ENCODE measurements at places on chromosomes 3 and 15.
A peak's percentile ranks its signal among the peaks of the same experiment; 100 is the strongest.

GRCh38 chr3:32460031-32460749, 42.5 kb downstream of the CMTM6 start:
- peak; percentile 94 for DNase-seq

DNA sequence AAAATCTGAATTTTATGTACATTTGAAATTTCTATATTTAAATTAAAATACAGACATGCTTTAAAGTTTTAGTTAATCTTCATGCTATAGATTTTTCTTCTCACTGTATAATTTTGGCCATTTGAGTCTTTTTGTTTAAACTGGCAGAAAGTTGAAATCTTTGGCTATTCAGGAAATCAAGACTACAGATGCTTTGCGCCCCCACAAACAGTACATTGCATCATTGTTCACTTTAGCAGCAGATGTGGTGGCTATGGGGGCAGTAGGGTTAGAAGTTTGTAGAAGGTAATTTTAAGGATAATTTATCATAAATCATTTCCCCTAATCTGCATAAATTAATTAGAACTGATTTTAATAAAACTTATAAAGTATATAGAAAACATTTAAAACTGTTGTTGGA, 20.9 kb downstream of the SPPL2A start:
- DNase-seq, result no peak

- DNase-seq, result no peak
Observed at GRCh38 chr15:86197770-86198169, 118.1 kb downstream of the AGBL1 start.

- no peak for DNase-seq
Observed at GRCh38 chr3:56124546-56124945, 343.7 kb downstream of the ERC2 start.

DNA sequence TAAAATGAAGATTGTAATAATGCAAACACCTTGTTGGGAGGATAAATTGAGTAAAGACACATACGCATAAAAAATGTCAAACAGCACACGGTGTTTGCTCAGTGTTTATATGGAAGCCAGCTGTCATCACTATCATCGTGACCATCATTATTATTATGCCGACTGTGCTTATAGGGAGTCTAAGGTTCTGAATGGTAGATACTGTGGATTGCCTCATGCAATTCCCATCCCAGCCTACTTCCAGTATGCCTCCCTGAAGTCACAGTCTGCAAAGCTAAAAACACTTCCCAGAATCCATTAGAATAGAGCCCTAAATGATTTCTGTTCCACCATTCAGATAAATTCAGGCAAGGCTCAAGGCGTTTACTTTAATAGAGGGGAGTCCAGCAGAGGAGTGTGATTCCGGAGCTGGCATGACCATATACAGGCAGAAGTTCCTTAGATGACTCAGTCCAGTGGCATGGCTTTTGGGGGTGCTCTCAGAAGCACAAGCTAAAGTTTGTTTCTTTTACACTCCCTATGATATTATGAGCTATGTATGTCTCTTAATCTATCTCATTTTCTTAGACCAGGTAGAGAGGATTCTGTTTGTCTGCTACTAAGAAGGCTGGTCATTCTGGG, 148.7 kb downstream of the MEX3B start:
- no peak for DNase-seq

DNA sequence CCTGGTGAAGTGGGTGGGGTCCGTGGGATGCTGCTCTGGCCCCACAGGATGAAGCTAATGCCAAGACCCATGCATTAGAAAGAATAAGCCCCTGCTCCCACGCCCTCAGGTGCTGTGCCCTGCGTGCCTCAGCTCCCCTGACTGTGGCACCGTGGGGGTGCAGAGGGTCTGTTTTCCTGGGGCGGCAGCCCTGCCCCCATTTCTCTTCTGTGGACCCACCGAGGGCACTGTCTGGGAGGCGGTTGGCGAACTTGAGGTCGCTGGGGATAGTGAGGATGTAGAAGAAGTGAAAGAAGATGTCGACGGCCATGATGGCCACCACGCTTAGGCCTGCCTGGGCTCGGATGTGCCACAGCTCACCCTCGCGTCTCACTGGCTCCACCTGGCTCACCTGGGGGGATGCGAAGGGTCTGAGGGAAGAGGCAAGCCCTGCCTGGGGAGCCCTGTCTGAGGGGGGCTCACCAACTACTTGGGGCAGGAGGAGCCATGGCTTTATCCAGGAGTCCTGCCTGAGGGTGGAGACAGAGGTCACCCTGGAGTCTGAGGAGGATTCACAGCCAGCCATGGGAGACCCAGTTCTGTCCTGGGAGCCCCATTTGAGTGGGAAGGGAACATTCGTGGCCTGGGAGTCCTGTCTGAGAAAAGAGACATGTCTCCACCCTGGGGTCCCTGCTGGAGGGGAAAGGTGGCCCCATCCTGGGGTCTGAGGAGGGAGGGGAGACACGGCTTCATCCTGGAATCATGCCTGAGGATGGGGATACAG, 5.1 kb downstream of the HHATL start:
- DNase-seq, result no peak

Measured in CD4-positive, alpha-beta T cell treated with Interleukin-12 subunit alpha and Interleukin-12 subunit beta, for 1 hour (primary cell).